ENCODE measurements at places on chromosomes 3 and 15.

GRCh38 chr3:155386919-155387318 is 93.4 kb upstream of the STRIT1 start:
- DNase-seq = no peak

DNA sequence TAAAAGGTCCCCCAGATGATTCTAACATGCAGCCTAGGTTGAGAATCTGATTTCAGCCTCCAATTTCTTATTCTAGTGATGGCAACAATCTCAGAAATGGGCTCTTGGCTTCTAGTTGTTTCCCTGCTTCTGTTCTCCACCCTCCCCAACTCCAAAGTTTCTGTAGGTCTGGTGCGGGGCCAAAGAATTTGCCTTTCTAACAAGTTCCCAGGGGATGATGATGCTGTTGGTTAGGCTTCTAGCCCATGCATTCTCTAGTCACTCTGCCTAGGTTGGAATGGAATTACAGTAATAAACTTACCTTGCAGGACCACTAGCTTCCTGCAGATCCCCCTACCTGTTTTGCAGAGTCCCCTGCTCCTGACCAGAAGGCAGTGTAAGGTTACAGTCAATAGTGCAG is 103.2 kb upstream of the PPP2R3A start:
- peak; percentile 57 for DNase-seq

DNA sequence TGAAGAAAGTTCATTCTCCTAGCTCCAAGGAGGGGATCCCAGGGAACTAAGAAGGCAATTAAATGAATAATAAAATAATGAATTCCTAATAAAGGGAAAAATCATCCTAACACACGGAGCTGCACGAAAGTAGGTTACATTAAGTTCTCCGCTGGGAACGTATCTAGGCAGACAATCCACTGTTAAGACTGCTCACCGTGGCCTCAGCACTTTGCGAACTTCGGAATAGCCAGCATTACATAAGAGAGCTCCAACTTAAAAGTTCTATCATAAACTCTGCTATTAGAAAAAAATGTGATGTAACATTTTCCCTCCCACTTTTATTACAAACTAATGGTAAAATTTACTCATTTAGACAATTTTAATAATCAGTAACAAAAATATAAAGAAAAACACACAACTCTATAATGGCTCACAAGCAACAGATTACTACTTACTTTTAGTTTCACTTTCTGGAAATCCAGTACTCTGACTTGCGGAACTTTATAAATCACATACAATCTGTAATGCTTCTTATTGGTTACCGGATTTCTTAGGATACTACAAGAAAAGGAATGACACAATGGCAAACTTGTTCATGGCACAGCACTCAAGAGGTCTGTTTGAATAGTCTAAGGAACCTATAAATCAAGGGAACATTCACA is 8.5 kb downstream of the SNRPA1 start:
- DNase-seq = no peak

- no peak for DNase-seq
These were observed 5.7 kb upstream of the CCDC80 start for GRCh38 chr3:112646623-112647022.

DNA sequence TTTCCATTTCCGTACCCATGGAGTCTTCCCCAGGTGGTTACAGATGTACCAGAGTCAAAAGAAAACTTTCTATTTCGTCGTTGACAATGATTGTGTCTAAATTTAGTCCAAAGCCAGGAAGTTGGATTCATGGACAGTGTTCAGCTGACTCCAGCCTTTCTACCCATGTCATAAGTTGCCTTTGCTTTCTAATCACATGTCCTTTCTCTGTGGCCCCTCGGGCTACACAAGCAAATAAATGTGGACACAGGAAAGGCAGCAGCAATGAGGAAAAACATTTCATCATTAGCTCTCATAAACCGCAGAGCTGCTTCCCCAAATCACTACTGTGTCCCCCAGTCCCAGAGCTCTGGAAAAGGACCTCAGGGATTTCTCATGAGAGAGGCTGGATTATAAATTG is 82.0 kb downstream of the USF3 start:
- DNase-seq = no peak

GRCh38 chr3:104764496-104764895 is 602.2 kb upstream of the ALCAM start:
- DNase-seq = no peak

DNA sequence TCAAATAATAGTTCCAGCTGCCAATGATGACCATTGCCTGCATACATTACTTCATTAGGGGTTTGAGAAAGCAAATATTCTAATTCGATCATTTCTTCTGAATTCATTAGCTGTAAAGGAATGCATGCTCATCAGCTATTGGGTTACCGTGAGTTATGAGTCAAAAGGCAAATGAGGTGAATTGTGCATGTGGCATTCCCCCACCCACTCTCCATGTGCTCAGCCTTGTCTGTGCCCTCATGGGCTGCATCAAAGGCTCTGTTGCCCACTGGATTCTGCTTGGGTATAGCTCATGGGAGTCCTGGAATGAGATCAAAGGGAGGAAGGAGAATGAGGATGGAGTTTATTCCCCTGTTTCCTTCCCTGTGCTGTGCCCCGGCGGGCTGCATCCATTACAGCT is 99.3 kb upstream of the CHRNA7 start:
- DNase-seq = no peak

- peak; percentile 52 for DNase-seq
These were observed 28.3 kb downstream of the LRIG1 start for GRCh38 chr3:66472313-66473134.

- DNase-seq = no peak
These were observed 435.4 kb upstream of the GOLIM4 start for GRCh38 chr3:168531116-168531515.

DNA sequence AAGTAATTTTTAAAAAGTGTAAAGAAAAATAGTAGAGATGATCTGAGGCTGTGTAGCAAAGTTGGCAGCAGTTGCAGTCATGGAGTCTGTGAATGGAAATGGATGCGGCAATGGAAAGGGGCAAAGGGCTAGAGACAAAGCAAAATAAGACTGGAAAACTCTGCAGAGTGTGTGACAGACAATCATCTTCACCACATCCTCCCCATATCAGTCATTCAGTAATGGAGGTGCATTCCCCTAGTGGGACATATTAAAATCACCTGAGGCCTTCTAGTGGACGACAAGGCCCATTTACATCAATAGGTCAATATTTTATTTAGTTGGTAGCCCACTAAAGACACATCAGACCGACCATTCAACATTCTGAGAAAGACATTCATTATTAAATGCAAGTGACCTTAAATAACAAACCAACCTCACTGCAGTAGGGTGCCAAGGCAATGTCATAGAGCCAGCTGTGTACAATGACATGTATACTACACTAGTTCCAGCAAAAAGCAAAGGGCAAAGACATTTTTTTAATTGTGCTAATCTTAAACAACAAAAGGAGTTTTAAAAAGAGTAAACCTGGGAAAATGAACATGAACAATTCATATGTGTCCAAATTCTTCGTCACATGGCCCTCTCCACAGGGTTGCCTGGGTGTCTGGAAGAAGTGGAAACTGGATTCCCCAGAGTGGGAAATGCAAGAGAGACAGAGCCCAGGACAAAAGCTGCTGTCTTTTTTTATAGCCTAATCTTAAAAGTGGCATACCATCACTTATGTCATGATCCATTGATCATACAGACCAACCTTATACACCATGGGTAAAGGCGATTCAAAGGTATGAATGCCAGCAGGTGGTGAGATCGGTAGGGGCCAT is 15.6 kb upstream of the RAP2B start:
- DNase-seq = no peak

- no peak for DNase-seq
These were observed 145.6 kb upstream of the MRPS22 start for GRCh38 chr3:139198186-139198585.

DNA sequence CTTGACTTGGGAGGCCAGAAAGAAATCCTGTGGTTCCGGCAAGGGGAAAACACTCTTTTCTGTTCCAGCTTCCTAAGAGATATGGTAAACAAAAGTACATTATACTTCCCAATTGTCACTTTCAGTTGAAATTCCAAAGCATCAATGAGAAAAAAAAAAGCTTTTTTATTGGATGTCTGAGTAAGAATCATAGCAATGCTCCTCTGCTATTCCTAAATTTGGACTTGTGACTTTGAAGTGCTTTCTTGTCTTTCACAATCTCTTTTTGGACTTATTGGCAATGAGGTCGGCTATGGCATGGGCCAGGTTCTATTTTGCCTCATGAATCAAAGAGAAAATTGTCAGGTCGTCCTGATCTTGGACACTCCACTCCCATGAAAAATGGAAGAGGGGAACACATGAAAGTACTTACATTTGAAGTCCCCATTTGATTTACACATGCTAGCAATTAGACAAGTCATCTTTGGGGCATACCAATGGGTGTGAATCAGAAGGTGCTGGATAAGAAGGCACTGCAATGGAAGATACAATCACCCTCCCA is 170.5 kb downstream of the GREM1 start:
- peak; percentile 69 for DNase-seq

GRCh38 chr3:183810643-183811594 is 14.5 kb downstream of the MAP6D1 start:
- no peak for DNase-seq

DNA sequence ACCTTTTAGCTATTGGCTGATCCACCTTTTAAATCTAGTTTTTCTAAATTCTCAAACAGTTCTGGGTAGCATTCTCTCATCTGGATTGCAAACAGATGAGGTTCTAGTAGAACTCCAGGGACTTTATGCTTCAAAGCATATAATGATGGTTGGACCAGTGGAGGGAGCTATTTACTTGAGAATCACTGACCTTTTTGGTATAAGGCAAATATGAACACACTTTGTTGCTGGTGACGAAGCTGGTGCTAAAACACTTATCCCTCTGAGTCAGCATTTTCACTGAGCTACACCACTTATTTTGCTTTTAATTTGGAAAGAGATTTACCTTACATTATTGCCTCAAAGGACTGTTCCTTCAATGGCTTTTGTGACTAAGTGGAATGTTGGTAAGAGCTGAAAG is 58.6 kb upstream of the SLITRK3 start:
- no peak for DNase-seq

GRCh38 chr3:127220497-127220896 is 27.6 kb downstream of the PRR23E start:
- DNase-seq = no peak

DNA sequence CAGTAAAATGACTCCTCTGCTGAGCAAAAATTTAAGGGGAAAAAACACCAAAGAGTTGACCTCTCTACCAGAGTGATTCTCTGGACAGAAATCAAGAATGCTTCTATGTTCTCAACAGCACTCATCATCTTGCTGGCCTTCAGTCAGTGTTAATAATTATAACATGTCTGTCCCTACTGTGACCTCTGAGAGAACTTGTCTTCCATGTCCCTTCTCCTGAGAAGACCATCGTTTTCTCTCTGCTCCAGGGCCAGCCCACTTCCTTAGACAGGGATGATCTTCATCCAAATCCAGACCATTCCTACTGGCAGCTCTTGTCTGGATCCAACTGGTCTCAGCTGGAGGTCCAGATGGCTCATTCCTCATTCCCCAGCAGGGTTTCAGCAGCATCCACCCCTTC is 139.0 kb upstream of the NECTIN3 start:
- DNase-seq = peak; percentile 26

GRCh38 chr15:92189166-92189565 is 204.5 kb upstream of the ST8SIA2 start:
- no peak for DNase-seq

GRCh38 chr15:81209635-81210034 is 13.0 kb downstream of the IL16 start:
- no peak for DNase-seq

- DNase-seq = no peak
These were observed 95.8 kb downstream of the ZPLD1 start for GRCh38 chr3:102530415-102531181.

- no peak for DNase-seq
These were observed 14.7 kb upstream of the ATP2B2 start for GRCh38 chr3:10520072-10520471.

DNA sequence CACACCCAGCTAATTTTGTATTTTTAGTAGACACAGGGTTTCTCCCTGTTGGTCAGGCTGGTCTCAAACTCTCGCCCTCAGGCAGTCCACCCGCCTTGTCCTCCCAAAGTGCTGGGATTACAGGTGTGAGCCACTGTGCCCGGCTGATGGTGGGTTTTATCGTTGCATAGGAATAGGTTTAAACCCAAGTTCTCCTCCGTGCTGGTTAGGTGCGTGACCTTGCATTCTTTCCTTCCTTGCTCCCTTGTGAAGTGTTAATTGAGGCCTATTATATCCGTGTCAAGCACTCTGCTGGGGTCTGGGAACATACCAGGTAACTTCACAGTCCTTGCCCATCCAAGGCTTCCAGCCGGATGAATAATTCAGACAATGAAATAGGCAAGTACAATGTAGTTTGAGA is 19.3 kb upstream of the ETV5 start:
- DNase-seq = no peak

GRCh38 chr3:40996382-40996781 is 202.9 kb upstream of the CTNNB1 start:
- no peak for DNase-seq

DNA sequence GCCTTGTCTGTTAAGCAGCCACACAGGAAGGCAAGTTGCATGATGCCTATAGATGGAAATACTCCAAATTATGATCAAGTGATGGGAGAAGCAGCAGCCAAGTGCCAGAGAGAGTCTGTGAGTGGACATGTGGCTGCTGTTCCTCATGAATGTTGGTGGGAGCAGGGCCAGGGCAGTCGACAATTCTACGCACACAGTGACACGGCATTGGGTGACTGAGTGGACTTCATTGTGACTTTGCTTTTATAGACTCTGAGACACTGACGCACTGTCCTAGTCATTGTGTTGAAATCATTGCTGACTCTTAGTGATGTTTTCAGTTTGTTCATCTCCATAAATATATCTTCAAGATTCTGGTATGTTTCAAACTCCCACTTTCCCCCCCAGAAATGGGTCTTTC is 246.3 kb upstream of the SEMA6D start:
- peak; percentile 3 for DNase-seq

- DNase-seq = no peak
These were observed 28.0 kb downstream of the CEP152 start for GRCh38 chr15:48782911-48783310.

GRCh38 chr3:58234516-58234931 is 3.1 kb upstream of the ABHD6 start:
- DNase-seq = peak; percentile 65

DNA sequence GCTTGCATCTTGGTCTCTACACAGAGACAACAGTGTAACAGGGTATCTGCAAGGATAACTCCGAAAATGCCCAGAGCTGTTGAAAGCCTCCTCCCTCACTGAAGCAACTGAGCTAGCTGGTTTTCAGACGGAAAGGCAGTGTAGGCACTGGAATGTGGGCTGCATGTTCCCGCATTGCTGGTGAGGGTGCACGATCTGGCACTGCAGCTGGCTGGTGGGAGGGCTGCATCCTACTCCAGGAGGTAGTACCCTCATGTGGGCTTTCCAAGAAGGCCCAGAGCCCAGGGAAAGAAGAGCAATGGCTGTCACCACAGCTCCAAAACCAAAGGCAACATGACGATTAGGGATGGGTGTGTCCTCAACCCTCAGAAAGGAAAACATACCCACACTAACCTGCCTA is 28.7 kb upstream of the RPS17 start:
- no peak for DNase-seq

DNA sequence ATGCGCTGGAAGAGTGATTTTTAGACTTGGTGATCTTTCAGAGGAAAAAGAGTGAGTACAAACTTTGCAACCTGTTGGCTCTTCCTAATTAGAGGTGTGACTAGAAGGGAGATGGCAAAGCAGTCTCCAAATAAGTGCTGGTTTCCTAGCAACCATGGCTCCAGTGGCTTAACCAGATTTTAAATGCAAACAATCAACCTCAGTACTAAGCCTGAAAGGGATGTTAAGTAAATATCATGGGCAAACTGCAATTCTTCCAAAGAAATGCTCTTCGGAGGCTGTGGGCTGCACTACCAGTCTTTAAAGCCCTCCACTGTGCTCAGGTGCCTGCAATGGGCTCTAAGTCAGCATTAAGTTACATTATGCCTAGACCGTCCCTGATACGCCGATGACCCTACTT is 678.1 kb upstream of the CCDC54 start:
- DNase-seq = no peak

Measured in AG08395 (cell line).